ENCODE measurements at places on chromosomes 12 and 14.
A peak's percentile ranks its signal among the peaks of the same experiment; 100 is the strongest.

GRCh38 chr12:40261937-40262336 lies 37.1 kb downstream of the LRRK2 start:
- no peak for DNase-seq

DNA sequence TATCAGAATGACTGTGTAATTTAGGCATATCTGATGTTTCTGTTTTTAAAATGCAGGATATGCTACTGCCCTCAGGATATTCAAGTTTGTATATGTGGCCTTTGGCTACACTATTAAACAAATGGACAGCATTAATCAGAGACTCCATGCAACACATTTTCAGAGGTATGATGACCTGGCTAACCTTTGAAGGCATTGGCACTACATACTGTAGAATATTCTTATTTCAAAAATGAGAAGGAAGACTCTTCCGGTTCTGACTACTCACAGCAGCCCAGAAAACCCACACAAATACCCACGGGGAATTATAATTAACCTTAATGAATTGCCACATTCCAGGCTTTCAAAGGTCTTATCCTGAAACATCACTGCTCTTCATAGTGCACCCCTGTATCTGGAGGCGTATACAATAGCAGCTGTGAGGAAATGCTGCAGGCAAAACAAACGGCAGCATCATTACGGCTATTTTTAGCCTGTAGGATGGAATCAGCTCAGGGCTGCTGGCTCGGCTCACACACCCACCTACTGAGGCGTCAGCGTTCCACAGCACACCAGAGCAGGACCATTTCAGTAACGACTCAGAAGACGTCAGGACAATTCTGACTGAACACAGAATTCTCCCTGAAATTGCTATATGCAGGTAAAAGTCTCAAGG lies 648.5 kb downstream of the RPS29 start:
- peak; percentile 4 for DNase-seq

DNA sequence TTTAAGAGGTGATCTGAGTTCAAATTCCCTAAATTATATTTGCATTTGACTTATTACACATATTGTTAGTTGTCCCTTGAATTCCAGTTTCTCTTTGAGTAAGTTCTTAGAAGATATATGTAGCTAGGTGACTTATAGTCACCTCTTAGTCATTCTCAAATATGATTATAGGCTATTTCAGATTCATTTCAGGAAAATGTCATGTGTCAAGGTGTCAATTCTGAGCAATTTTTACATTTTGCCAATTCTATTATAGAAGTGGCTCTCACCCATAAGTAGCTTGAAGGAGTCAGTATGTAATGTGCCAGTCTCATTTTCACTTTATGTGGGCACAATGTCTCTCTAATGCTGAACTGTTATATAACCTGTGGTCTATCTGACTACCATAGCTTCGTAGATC lies 623.4 kb downstream of the DIO2 start:
- DNase-seq = no peak

- DNase-seq = no peak
These were observed 155.0 kb upstream of the C14orf180 start for GRCh38 chr14:104424406-104425072.

DNA sequence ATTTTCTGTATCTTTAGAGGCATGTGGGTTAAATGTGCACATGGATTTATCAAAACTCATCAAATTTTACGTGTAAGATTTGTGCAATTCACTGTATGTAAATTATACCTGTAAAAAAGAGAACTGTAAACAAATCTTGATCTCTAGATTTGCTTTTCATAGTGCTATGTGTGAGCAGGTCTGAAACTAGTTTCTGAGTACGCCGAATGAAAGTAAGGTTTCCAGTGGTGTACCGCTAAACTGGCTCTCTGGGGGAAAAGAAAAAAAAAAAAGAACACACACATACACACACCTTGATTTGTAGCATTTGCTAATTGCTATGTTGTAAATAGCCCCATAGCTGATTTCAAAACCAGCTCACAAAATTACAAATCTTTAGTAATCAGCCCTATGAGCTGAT lies 8.6 kb upstream of the SLC41A2 start:
- DNase-seq = no peak

- no peak for DNase-seq
These were observed 984.0 kb downstream of the GALC start for GRCh38 chr14:87008965-87009364.

- peak; percentile 48 for DNase-seq
These were observed 12.4 kb upstream of the SNAPC1 start for GRCh38 chr14:61749867-61750266.

DNA sequence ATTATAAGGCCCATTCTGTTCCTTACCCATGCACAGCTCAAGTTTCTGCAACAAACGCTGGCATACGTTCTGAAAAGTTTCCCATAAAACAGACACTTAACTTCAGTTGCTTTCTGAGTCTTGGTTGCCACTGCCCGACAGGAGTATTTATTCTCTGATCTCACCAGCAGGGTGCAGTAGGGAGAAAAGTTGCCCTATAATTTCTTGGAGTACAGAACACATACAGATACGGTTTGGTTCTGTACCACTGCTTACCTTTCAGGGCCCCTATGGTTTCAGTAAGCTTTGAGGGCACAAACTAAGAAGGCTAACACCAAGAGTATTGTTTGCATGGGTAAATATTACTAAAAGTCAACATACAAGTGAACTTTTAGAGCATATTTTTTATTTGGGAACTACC lies 77.9 kb downstream of the SPATA7 start:
- DNase-seq = peak; percentile 14

DNA sequence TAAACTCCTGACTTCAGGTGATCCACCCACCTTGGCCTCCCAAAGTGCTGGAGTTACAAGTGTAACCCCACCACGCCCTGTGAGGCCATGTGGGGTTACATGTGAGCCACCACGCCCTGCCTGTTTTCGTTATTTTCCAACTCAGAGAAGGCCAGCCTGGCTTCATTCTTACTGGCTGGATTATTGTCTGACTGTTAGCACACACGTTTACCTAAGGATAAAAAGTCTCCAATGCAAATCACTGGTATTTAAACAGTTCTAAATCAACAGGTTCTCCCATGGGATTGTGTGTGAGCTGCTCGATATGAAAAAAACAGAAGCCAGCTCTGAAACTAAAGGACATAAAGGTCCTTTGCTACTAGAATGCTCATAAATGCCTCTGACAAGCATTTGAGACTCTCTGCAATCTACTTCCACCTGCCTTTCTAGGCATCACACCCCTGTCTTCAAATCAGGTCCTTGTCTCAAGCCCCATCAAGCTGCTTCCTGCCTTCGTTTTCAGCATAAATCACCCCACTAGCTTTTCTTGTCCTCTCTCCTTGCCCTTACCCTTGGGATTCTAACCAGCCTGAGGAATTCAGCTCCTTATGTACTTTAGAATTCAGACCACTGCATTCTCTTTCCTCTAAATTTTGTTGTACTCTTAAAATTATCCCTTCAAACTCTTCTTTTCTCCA lies 265.0 kb downstream of the DUSP6 start:
- DNase-seq = peak; percentile 35

- no peak for DNase-seq
These were observed 56.7 kb downstream of the MED13L start for GRCh38 chr12:116220756-116221155.
